ENCODE measurements at places on chromosomes 2 and 18.

DNA sequence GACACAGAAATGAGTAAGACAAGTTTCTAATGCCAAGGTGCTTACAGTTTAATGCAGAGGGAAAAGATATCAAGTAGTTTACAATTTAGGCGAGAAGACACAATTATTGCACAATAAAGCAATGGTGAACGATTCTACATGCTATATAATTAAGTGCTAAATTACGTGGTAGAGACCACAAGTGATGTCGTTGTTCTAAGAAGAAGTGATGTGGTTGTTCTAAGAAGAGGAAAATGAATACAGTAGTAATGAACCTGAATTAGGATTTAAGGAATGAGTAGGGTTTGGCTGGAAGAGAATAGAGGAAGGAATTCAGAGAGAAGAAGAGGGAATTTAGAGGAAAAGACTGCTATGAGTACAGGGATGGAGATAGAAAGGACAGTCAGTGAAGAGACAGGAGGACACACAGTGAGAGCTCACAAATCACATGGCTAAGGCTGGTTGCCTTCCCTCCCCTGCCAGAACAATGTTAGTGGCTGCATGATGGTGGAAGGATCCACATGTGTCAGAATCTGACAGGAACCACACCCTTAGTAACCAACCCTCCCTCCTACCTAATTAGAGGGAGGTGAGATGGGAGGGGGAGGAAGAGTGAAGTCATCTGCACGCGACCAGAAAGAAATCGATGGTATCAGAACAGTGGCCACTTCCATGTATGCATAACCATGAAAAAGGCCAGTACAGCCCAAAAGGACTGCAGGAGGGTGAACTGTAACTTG lies 44.7 kb downstream of the M1AP start:
- no peak for DNase-seq

- no peak for DNase-seq
Observed at GRCh38 chr18:9101730-9102507, 580 bp upstream of the NDUFV2 start.

- no peak for DNase-seq
Observed at GRCh38 chr18:13620818-13621445, 105.4 kb downstream of the FAM210A start.

GRCh38 chr2:26764906-26765305 lies 822 bp downstream of the SLC35F6 start:
- no peak for DNase-seq

DNA sequence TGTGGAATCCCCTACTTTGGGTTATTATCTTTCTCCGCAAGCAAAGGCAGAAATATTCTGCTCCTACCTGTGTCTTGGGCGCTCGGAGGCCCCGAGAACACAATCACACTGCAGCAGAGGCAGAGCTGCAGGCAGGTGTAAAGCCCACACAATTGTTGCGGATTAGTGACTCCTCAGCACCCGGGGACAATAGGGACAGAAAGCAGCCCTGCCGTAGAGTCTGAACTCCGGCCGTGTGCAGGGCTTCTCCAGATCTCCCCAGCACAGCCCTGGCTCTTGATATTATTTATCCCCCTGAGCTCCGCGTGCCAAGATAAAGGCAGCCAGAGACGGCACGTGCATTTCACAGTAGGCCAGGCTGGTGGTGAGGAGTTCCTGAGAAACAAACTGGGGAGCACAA lies 229.2 kb downstream of the EN1 start:
- no peak for DNase-seq

DNA sequence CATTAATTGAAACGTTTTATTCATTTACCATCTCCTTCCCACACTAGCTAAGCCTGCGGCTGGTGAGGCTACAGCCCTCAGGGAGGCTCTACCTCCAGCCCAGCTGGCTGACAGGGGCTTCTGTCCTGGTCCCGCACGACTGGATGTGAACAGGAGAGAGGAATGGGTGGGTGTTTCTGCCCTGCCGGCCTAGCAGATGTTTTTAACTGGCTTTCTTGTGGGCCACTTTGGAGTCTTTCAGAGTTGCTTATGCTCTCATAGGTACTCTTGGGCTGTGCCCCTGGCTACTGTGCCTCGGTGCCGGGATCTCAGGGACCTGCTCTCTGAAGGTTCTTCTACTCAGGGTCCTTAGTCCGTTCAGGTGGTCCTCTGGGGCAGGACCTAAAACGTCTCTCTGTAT lies 184.3 kb upstream of the TWIST2 start:
- no peak for DNase-seq

- no peak for DNase-seq
Observed at GRCh38 chr2:128227862-128228261, 90.8 kb downstream of the HS6ST1 start.

GRCh38 chr2:73852020-73852419 lies 23.3 kb downstream of the STAMBP start:
- no peak for DNase-seq

- no peak for DNase-seq
Observed at GRCh38 chr2:54902763-54903162, 147.5 kb downstream of the RTN4 start.

- no peak for DNase-seq
Observed at GRCh38 chr18:8673256-8674209, 31.8 kb upstream of the MTCL1 start.

DNA sequence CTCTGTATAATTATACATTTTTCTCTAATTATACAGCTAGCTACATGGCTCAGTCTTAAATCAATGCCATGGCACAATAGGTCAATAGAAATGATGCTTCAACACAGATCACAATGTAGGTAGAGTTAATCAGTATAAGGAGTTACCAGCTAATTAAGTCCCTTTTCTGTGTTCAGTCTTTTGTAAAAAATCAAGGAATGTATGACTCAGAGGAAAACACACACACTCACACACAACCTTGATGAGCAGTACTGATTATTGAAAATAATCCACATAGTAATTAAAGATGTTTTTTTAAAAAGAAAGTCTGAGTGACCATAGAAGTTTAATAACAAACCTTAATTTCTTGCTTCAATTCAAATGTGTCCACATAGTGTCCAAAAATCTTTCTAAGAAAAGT lies 691.3 kb downstream of the LRP1B start:
- no peak for DNase-seq

GRCh38 chr2:216742411-216742810 lies 47.1 kb upstream of the IGFBP5 start:
- DNase-seq, result no peak

DNA sequence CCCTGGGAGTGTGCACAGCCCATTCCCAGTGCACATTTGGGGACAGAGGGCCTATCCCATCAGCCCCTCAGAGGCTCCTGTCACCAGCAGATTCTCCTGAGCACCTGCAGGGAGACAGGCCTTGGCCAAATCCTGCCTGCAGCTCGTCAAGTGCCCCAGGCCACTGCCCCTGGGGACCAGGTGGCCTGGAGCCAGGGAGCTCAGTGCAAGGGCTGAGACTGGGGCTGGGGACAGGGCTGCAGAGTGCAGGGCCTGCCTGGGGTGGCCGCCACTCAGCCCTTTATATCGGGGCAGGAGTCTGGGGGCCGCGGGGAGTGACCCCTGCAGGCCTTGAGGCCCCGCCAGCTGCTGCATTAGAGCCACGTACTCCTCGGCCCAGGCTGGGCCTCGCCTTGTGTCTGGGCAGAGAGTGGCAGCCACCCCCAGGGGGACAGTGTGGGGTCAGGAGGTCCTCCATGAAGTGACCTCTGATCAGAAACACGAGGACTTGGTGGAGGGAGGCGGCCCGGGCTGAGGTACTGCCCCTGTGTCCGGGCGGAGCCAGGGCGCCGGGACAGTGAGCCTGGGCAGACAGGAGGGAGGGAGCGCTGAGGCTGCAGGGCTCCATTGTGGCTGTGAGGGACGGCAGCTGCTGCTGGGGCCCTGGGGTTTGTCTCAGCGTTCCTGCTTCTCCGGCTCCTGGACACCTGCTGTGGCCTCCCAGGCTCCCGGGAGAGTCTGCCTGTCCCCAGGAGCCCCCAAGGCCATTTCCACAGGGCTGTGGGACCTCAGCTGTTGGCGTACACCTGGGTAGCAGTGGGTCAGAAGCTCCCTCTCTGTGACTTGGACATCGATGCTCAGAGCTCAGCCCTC lies 24.2 kb downstream of the GPC1 start:
- DNase-seq, result no peak

DNA sequence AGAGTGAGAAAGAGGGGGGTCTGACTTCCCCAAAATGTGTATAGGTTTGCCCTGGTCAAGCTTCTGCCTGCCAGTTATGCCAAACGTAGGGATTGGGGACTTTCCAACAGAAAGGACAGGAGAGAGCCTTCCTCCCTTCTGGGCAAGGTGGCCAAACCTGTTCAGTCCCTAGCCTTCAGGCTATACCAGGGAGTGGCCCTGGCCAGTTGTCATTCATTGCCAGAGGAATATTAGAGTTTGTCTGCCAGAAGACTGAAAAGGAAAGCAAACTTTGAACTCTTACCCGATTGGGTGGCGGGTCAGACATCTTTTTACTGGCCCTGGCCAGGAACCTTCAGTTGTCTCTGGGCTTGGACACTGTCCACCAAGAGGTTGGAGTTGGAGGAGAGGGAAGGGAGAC lies 22.1 kb downstream of the RAB3GAP1 start:
- DNase-seq, result no peak

DNA sequence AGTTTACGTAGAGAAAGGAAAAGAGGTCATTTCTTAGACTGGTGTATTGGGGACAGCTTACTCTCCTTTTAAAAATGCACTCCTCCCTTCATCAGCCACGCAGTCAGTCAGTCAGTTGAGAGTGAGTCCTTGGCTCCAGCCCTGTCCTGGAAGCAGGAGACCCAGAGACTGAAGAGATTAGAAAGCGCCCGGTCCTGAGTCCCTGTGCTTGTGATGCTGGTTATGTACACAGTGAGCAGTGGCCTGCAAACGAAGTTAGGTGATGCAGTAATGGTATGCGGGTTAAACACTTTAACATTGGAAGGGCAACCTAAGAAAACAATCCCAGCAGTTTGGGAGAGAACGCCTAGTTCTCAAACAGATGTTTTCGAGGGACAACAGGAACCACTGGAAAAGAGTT lies 6.3 kb upstream of the ASB1 start:
- DNase-seq, result no peak

GRCh38 chr2:108279468-108279867 lies 9.2 kb upstream of the SULT1C2 start:
- no peak for DNase-seq

GRCh38 chr2:40654346-40654745 lies 202.5 kb upstream of the SLC8A1 start:
- DNase-seq, result no peak

- DNase-seq, result no peak
Observed at GRCh38 chr2:181947273-181947672, 38.4 kb upstream of the PPP1R1C start.

- DNase-seq, result no peak
Observed at GRCh38 chr18:51941999-51942398, 398.0 kb upstream of the DCC start.

DNA sequence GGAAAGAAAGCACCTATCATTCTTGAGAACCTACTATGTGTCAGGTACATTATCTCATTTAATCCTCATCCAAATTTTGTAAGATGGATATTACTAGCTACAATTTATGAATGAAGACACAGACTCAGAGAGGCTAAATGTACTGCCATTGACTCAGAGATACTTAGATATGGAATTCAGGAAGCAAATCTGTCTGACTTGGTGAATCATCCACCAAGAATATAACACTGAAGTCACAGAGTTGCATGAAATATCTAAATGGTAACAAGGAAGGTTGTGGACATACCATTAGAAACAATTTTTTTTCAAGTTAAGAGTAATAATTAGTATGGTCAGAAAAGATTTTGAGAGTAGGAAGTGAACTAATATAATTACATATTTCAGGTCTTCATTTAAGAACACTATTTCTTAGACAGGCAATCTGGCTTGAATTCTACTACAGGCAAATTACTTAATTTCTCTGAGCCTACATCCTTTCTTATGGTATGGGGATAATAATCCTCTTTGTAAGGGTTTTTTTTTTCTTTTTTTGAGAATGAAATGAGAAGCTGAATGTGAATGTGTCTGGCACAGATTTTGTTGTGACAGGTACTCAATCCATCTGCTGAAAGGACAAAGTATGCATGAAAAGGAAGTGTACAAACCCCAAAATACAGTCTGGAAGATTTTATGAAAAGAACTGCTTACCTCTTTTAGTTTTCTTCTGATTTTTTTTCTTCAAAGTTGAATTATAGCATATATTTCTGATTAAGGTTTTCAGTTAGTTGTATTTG lies 14.8 kb upstream of the C2orf66 start:
- DNase-seq, result no peak

- no peak for DNase-seq
Observed at GRCh38 chr2:199446996-199447576, 10.7 kb downstream of the SATB2 start.

All from stimulated activated CD4-positive, alpha-beta T cell treated with anti-CD3 and anti-CD28 coated beads, Interleukin-1b, Interleukin-23, amount 100 ng/mL, for 1 hour (primary cell).